ENCODE measurements at places on chromosomes 7 and 10.

DNA sequence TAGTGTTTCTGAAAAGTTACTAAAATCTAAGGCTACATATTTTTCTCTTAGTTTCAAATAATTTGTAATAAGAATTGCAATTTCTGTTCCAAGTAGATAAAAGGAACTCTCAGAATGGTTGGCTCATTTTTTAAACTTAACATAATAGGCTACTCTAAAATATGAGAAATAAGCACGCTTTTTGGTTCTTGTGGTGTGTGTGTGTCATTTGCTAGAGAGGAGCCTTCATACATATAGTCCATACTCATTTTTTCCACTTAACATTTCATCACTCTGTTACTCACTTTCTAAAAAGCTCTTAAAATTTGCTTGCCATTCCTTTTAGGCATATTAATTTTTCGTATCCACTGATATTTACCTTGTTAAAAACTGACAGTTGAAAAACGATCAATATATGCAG lies 74.0 kb upstream of the VWDE start:
- DNase-seq, result no peak

DNA sequence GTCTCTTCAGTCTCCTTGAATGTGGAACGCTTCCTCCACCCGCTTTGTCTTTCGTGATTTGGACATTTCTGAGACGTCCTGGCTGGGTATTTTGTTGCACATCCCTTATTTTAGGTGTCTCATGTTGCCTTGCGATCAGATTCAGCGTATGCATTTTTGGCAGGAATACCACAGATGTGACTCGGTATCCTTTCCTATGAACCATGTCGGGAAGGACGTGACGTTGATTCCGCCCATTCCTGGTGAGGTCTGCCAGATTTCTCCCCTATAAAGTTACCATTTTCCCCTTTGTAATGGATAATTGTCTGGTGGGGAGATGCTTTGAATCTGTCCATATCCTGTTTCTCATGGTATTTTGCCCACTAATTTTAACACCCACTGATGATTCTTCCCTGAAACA lies 49.6 kb downstream of the RBM17 start:
- no peak for DNase-seq

GRCh38 chr10:13894412-13895093 lies 307.8 kb downstream of the PRPF18 start:
- DNase-seq, result no peak

DNA sequence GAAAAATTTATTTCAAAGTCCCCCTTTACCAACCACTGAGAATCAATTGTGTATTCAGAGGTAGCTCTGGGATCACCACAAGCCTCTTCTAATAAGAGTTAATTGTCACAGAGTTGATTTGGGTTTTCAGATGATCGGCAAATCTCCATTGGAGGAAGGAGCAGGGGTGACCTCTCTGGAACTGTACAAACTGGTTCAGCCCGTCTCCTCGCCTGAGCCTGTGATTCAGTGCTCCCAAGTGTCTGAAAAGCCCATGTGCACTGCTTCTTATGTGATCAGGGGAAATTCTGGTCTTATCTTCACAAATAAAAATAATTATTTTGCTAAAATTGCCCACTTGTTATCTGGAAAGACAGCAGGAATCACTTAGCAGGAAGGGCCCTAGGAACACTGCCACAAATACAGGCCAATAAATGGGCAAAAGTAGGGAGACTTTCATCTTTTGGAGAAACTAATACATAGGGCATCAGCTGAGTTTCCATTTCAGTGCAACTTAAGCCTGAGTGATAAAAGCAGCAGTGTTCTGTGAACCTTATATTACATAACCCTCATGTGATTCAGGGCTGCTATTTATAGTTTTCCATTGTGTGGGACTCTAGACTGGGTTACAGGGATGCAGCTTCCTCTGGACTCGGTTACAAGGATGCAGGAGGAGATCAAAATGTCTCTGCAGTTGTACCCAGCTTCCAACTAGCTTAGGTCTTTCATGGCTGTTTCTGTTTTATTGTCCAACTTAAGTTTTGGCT lies 32.3 kb downstream of the CDK1 start:
- no peak for DNase-seq

- DNase-seq, result no peak
Measured at GRCh38 chr7:54989453-54990225, 29.2 kb upstream of the EGFR start.

GRCh38 chr7:42671627-42672026 lies 240.2 kb downstream of the C7orf25 start:
- DNase-seq, result no peak

DNA sequence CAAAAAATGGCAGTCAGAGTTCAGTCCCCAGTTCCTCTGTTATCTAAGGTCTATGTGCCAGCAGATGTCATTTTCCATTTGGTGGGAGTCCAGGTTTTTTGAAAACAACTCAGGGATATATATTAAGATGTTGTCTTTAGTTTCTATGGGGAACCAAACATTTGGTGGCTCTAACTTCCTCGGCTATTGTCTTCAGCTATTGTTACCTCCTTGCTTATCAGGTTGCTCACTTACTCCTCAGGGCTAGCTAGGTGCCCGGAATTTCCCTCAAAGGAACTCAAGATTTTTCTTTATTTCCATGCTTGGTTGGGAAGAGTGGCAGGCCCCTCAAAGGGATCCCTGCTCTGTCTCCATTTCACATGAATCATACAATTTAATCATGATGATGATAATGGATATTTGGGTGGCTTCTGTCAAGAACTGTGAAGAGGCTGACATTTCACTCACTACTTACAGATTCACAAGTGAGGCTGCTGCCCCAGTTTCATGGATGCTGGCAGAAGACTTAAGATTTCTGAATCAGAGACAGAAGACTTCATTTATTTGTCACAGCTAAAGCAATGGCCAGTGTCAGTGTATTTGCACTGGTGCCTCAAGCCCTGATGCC lies 182.8 kb downstream of the PKD1L1 start:
- DNase-seq, result no peak

- DNase-seq, result no peak
Measured at GRCh38 chr10:80870282-80870681, 332.6 kb downstream of the SH2D4B start.

DNA sequence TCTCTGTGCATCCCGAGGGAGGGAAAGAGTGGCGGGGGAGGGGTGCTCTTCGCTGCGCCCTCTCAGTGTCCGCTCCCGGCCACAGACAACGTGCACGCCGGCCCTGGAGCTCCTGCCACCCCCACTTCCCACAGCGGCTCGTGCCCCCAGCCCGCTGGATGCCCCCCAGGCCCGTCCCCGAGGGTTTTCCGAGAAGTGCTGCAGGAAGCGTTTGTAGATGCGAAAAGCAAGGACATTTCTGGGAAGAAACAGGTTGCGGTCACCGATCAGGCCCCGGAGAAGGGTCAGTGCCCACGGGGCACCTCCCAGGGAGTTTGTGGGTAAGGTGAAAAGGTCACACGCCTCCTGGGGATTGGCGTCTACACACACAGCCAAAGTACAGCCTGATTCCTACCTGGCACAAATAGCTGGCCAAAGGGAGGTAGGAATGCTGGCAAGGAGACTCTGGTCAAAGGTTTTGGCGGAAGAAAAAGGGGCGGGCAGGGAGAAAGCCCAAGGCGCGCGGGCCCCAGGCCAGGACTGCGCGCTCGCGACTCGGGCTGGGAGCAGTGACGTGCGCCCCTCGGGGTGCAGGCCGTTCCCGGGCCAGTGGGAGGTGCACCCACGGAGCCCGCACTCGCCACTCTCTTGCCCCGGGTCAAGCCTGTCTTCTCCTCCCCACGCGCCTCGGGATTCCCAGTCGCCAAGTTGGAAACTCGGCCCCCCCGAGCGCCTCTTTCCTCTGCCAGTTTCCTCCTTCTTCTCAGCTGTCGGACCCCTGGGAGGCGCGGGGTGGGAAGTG lies 1.5 kb upstream of the NRP1 start:
- peak; percentile 62 for DNase-seq

DNA sequence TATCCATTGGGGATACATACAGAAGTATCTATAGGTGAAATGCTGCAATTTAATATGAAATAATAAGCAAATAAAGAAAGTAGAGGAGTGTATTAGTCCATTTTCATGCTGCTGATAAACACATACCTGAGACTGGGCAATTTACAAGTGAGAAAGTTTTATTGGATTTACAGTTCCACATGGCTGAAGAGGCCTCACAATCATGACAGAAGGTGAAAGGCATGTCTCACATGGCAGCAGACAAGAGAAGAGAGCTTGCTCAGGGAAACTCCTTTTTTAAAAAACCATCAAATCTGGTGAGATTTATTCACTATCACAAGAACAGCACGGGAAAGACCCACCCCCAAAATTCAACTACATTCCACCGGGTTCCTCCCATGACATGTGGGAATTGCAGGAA lies 82.8 kb upstream of the TRIM24 start:
- DNase-seq, result no peak
